ENCODE measurements at places on chromosomes 11 and 22.

DNA sequence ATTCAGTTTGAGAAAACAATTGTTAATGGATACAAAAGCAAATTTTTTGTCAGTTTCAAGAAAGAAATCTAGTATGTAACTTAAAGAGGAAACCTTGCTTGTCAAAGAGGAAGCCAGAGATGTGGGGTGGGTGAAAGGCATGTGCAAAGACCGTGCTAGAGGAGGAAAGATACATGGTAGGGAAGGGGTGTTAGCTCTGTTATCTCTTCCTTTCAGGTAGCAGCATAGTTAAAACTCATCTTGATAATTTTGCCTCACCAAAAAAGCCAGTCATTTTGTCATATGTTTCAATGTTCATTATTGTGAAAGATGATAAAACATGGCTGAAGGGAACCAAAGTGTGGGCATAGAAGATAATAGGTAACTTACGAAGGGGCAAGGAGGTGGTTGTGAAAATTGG, 2.6 kb upstream of the MS4A2 start:
- no peak for DNase-seq

GRCh38 chr11:111352231-111352746, 26.8 kb downstream of the POU2AF1 start:
- no peak for DNase-seq

DNA sequence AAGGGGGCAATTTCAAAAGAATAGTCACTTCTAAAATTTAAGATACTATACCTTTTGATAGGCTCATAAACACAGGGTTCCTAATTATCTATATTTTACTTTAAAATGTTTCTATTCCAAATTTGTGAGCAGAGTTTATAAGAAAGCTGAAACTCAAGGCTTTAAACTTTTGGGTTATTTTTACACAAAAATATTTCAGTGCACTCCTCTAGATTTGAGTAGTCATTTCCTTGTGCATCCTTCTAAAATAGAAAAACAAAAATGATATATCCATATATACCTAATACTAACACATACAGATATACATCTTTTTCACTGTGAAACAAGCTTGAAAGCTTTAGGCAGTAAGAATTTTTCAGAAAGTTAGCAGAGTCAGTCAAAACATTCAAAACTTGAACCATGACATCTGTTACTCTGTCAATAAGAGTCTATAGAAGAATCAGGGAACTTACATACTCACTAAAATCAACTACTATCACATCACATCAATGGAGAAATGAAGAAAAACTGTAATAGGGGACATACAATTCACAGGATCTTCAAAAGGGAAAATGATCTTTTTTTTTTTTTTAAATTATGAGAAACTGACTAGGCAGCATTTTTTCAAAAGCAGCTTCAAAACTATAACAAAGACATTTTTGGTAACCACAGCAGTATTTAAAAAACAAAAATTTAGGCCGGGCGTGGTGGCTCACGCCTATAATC, 5.1 kb downstream of the PHF21A start:
- DNase-seq = no peak

GRCh38 chr11:46330563-46331281, 16.5 kb upstream of the DGKZ start:
- no peak for DNase-seq

DNA sequence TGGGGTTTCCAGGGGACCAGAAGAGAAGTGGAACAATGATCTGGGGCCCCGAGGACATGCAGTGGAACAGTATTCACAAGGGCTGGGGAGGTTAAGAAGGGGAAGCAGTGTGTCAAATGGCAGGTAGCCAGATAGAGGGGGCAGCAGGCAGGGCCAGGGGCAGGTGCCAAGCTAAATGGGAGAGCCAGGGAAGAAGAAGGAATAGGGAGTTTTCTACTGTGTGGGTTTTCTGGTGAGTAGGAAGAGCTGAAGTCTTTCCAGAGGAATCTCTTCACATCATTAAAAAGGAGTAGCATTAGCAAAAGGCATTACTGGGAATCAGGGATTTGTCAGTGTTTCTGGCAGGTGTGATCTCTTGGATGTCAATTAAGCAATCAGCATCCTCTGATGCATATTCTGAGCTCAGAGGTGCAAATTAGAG, 55.8 kb downstream of the IRAG1 start:
- no peak for DNase-seq

- no peak for DNase-seq
These were observed 18.3 kb upstream of the MICAL3 start for GRCh38 chr22:18042685-18043084.

All from GM12878 (cell line).